ENCODE measurements at places on chromosomes 2 and 18.
A peak's percentile ranks its signal among the peaks of the same experiment; 100 is the strongest.

DNA sequence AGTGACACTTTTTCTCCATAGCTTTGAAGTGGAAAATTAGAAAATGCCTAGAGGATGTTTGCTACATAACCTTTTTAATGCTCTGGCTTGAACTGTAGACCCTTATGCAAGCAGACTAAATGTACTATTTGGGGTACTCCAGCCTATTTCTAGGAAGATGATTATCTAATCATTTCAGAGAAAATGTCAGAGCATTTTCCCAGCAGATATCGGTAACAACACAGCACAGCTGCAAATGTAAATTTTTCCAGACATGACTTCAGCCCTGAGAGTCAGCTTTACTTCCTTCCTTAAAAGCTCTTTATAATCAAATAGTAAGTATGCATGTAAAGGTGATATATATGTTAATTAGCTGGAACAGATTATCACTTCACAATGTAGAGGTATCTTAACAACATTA lies 1647.1 kb downstream of the SUCLG1 start:
- no peak for DNase-seq

- peak; percentile 60 for DNase-seq
Observed at GRCh38 chr2:96325041-96325883, at the start of gene ITPRIPL1. TSS of gene ITPRIPL1 (plus strand) at chr2:96325317. CDS start at chr2:96325840, 523 bp downstream.

DNA sequence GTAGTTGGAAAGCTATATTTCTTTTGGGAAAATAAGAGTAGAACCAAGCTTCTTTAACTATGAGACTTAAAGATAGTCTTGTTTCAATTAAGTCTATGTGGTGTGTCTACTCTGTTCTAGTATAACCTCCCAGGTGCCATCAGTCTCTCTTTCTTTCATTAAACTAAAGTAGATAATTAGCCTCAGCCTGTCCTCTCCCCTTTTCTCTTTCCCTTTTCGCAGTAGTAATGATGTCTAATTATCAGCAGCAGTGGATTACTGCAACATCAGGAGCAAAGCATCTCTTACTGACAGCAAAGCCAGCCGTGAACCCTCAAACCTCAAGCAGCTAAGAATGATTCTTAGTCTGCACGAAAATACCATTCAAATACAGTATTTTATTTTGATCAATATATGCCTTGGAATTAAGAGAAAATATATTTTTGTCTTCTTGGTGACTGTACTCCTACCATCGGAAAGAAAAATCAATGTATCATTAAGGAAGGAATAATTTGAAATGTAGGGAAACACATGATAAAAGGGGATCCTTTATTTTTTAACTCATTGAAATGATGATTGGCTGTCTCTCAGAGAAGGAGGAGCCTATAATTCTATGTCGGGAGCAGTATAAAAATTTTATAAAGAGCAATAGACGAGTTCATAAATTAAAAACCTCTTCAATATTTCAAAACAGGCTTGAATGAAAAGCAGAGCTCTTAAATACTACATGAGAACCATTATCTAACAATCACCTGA lies 4.5 kb downstream of the NOL4 start:
- no peak for DNase-seq

DNA sequence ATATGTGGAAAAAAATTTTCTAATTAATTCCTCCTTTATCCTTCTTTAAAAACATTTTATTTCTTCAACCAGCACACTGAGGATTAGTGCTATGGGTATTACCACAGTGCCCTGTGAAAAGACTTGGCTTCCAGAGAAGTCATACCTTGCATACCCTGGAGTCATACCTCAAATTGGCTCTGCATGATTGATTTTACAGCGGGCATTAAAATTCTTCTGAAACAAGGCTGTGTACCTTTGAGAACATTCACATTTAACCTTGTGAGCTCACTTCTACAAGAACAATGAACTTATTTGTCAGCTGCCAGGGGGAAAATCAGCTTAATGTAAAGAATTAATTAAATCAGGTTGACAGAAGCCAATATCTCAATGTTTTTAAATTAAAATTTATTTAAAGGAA lies 44.6 kb downstream of the SLC35F5 start:
- no peak for DNase-seq

DNA sequence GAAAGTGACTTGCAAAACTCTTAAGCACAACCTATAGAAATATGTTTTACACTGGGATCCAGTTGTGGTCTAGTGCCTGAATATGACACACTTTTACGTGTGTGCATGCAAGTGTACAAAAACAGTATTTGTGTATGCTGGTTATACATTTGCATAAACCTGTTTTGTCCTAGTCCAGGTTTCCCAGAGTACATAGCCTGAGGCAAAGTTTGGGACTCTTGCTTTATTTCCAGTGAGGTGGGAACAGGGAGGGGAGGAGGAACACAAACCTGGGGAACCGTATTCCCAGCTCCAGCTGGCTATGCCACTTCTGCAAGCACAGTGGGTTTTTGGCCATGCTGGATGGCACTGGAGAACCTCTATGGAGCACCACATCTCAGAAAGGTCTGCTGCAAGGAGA lies 481.1 kb upstream of the HS6ST1 start:
- DNase-seq: no peak

- DNase-seq: no peak
Observed at GRCh38 chr2:188338463-188338862, 46.8 kb downstream of the GULP1 start.

GRCh38 chr2:127261804-127262406 lies 32.0 kb downstream of the ERCC3 start:
- DNase-seq: no peak

GRCh38 chr2:181037922-181038321 lies 57.5 kb downstream of the UBE2E3 start:
- DNase-seq: no peak

- no peak for DNase-seq
Observed at GRCh38 chr2:113187771-113188170, 14.0 kb downstream of the PSD4 start.

GRCh38 chr2:233247116-233247515 lies 4.4 kb upstream of the ATG16L1 start:
- DNase-seq: no peak

- DNase-seq: no peak
Observed at GRCh38 chr2:39922679-39923405, 143.8 kb upstream of the THUMPD2 start.

GRCh38 chr2:146651361-146651760 lies 1193.5 kb upstream of the ACVR2A start:
- DNase-seq: no peak

DNA sequence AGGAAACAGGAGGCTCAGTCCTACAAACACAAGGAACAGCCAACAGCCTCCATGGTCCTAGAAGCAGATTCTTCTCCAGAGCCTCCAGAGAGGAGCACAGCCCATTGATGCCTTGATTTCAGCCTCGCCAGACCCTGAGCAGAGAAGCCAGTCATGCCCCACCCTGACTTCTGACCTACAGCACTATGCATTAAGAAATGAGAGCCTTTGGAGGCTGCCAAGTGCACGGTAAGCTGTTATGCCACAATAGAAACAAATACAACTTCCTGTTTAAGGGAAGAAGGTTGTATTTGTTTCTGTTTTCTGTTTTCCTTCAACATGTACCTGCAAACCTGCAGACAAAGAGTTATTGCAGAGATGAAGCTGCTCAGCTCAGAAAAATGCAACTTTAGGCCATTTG lies 181.3 kb upstream of the AGAP1 start:
- no peak for DNase-seq

DNA sequence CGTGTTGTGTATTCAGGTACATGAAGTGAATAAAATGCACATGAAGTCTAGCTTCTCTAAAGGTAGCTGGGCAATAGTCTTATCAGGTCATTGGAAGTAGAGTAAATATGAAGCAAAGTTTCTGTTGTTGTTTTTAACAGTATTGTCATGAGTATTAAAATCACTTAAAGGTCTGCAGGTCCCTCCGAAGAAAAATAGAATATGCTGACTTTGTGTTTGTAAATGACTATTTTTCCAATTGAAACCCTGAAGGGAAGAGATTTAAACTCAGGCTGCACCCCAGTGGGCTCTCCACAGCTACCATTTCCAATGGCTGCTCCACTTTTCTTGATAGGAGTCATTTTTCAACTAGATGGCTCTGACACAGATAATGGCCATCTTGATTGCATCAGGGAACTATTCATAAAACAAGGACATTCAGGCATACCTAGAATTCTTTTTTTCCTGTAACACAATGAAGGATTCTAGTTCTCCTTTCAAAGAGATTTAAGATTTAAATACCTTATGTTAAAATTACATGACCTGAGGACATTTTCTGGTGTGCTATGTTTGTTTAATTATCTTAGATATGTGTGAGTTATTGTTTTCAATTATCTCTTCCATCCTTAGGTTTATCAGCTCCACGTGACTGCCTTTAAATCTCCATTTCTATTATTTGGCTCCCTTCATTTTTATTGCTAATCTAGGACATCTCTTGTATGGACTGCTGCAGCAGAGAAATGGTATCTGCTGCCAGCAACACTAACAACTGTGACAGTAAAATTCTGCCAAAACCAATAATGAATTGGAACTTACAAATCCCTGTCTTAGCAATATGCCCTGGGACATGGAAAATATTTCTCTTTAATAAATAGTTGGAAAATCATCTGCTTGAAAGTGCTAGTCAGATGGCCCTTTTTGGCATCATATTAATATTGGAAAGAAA lies 149.2 kb upstream of the NOSTRIN start:
- no peak for DNase-seq

- no peak for DNase-seq
Observed at GRCh38 chr2:152508446-152508845, 173.5 kb downstream of the FMNL2 start.

DNA sequence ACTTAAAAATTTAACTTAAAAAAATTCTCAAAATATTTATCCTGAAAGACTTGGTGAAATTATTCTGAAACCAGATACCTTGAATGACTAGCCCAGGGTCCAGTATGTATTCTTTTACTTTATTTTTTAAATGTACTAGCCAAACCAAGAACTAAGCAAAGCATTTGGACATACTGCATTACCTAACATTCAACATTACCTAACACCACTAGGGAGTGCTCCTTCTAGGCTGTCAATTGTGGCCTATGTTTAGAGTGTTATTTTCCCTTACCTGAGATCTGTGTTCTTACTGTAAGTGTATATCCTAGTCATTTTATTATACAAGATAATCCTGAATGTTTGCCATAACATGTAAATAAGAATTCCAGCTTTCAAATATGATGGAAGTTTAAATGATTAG lies 496.6 kb downstream of the PTPRM start:
- DNase-seq: no peak

GRCh38 chr2:75390169-75390568 lies 170.6 kb downstream of the EVA1A start:
- DNase-seq: no peak

- DNase-seq: no peak
Observed at GRCh38 chr18:8176109-8176508, 433.1 kb upstream of the RAB12 start.

DNA sequence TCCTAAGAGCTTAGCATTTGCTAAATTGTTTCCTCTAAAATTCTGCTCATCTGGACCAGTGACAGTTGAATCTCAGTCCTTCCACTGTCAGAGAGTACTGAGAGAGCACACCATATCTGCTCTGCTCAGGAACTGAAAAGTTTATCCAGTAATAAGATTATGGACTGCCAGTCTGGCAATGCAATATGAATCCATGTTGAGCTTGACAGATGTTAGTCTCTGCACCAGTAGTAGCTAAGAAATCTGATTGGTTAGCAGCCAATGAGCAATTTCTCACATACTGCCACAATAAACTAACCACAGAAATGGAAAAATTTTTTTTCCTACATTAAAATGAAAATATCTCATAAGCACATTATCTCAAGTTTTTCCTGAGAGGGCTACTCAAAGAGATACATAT lies 2.3 kb downstream of the PRKD3 start:
- no peak for DNase-seq

DNA sequence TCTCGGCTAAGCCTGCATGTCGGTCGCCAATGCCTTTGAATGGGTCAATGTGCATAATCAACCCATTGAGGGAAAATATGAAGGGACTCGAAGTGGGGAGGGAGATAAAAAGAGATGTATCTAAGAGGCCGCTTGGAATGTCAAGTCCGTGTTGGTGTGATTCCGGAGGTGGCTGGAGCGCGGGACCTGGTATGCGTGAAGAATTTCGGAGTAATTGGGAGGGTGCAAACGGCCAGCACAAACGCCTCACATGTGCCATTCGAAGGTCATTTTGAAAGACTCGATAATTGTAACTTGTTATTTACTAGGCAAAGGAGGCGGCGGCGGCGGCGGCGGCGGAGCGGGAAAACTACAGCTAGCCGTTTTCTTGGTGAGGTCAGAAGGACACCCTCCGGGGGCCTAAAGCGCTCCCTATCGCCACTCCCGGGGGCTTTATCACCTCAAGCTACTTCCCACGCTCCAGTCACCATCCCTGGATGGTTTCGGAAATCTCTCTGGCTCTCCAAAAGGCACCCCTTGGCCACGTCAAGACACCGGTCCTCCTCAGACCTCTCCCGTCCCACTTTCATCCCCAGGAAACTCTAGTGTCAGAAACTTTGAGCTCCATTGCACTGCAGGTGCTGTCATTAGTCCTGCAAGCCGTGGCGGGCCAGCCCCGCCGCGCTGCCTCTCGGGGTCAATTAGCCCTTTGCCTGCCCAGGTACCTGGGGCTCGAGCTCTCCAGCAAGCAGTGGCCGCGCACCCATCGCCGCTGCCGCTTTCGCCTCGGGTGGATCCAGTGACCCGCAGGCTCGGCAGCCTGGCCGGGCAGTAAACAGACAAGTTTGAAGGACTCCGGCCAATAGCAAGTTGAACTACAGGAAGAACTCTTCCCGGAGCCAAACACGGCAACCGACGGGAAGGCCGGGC lies 1.5 kb downstream of the ERBB4 start:
- DNase-seq: no peak

DNA sequence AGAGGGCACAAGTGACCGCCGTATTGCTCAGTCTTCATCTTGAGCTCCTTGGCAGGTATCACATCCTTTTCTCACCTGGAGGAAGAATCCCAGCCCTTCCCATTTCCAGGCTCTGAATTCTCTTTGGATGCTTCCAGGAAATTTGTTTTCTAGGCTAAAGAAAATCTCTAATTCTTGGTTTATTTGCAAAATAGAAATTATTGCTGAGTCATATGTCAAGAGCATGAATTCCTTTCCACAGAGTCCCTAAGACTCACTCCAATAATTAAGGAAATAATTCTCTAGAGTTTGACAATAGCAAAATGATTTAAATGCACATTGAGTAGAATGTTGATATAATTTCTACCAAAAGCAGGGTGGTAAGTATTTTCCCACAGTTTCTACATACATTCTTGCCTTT lies 16.3 kb upstream of the CCDC68 start:
- DNase-seq: no peak

DNA sequence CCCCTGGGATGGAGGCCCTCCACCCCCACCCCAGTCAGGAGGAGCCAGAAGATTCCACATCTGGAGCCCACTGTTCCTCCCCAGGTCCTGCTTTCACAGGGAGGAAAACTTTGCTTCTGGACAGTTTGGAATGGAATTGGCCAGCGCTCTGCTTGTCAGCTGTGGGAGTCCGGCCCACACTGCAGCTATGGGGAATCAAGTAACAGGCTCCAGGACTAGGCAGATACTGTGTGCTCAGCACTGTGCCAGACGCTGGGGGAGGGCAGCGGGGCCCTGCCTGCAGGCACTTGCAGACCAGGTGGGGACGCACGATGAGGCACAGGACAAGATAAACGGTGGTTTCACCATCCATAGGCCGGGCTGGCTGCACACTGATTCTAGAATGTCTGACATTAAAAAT lies 114.0 kb downstream of the STPG4 start:
- DNase-seq: no peak
